Esophagus squamous epithelium (tissue), 5 donors: ENCODE measurements at places on chromosomes 16 and 17.

DNA sequence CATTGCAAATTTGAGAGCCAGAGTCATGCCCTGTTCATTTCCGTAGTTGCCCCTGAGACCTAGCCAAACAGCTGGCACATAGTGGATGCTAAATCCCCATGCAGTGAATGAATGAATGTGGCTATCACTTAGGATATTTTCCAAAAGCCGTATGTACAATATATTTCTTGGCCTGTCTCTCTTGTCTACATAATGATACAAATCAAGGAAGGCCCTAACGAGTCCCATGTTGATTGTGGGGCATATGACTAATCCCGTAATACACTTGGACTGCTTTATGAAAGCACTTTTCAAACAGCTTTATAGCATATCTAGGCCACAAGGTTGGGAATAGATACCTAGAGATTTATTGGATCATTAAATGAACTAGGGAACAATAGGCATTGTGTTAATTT, 478.0 kb downstream of the SLC39A11 start:
- no peak for DNase-seq

- DNase-seq, result no peak
Observed at GRCh38 chr17:79627184-79627765, 16.4 kb upstream of the RBFOX3 start.

DNA sequence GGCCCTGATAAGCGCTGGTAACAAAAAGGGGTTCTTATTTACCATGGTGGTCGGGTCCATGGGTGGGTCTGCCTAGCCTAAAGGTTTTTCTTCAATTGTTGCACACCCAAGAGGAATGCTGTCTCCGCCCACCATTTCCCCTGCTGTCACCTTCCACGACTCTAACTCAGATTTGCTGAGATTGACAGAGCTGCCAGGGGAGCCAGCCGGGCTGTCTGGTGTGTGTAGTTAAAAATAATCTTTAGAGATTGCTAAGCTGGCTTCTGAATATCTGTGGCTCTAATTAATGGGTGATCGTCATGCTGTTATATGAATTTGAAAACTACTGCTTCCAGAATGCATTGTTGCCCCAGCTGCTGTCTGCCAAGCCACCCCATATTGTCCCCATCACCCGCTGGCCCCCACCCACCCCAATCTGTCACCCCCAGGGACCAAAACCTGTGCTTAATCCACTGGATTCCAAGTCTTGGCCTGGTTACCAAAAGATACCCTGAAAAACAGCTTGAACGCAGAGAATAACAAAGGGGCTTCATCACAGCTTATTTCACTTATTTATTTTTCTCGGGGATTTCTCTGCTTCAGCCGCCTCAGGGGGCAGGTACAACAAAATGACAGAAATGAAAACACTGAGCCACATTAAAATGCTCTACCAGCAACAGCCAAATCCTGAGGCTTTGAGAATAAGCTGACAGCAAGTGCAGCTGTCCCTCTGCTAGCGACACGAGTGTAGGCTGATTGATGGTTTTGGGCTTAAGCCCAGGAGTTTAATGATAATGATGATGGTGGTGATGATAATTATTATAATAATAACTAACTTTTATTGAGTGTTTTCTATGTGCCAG, 46.1 kb upstream of the NLK start:
- DNase-seq, result no peak

GRCh38 chr17:35297666-35298065, 54.8 kb downstream of the SLFN5 start:
- DNase-seq, result no peak

DNA sequence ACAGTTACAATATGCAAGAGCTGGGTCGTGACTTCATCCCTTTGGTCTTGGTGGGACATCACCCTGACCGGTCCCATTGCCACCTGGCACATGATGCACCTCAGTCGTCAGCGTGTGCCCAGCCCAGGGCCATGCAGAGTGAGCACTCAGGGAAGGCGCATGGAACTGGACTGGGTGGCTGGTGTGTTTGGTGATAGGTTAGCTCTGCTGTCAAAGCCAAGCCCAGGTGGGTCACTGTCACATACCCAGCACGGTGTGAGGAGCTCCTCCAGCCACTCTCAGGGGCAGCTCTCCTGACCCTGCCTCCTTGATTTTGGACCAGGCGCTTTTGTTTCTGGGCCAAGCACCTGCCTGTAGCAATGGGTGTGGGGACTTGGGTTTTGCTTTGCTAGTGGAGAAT, 180.9 kb downstream of the RAB11FIP4 start:
- no peak for DNase-seq

DNA sequence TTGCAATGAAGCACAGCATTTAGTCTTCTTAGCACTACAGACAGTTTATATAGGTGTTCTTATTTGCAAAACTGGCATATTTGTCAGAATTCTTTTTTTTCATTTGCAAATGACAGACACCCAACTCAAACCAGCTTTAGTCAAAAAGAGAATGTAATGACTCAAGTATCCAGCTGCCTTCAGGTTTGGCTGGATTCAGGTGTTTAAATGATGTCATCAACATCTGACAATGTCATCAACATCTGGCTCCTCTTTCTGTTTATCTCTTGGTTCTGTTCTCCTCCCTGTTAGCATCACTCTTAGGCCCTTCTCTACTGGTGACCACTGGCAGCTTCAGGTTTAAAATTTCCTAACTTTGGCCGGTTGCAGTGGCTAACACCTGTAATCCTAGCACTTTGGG, 18.9 kb downstream of the TMC5 start:
- DNase-seq, result no peak

- DNase-seq, result no peak
Observed at GRCh38 chr16:85369741-85370528, 243.2 kb upstream of the GSE1 start.

DNA sequence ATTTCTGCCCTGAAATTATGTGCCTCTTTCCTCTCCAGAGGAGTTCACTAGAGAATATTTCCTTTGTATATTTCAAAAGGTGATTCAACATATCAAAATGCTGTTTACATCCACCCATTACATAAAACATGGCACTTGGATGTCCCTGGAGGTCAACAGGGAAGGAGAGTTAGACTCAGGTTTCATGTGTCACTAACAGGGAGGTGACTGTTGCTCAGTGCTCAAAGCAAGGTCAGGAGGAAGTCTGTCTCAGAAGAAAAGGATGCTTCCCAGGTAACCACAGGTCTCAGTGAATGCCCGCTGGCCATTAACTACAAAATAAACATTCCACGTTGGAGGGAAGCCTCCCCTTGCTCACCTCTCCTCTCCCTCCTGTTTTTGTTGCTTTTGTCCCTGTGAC, 198.6 kb downstream of the AXIN2 start:
- no peak for DNase-seq

- DNase-seq, result no peak
Observed at GRCh38 chr17:42562388-42563142, 617 bp downstream of the COASY start.

DNA sequence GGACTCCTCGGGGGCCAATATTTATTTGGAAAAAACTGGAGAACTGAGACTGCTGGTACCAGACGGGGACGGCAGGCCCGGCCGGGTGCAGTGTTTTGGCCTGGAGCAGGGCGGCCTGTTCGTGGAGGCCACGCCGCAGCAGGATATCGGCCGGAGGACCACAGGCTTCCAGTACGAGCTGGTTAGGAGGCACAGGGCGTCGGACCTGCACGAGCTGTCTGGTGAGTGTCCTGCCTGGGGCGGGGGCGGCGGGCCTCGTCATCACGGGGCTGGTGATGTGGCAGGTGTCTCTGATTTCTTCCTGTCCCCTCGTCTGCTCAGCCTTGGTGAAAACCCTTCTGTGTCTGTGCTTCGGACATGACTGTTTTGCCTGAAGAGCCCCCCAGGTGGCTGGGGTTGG, 5.7 kb downstream of the METRNL start:
- DNase-seq, result no peak

GRCh38 chr16:67277999-67278772, 1.1 kb upstream of the PLEKHG4 start:
- DNase-seq, result no peak

DNA sequence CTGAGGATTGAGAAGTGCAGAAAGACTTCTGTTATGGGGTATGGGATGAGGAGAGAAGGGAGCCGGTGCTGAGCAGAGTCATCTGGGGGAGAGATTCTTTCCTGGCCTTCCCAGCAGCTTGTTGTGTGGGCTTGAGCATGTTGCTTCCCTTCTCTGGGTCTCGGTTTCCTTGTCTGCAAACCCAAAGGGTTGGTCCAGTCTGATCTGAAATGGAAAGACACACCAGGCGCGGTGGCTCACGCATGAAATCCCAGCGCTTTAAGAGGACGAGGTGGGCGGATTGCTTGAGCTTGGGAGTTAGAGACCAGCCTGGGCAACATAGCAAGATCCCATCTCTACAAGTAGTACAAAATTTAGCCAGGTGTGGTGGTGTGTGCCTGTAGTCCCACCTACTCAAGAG, 6.0 kb downstream of the SOCS3 start:
- no peak for DNase-seq

DNA sequence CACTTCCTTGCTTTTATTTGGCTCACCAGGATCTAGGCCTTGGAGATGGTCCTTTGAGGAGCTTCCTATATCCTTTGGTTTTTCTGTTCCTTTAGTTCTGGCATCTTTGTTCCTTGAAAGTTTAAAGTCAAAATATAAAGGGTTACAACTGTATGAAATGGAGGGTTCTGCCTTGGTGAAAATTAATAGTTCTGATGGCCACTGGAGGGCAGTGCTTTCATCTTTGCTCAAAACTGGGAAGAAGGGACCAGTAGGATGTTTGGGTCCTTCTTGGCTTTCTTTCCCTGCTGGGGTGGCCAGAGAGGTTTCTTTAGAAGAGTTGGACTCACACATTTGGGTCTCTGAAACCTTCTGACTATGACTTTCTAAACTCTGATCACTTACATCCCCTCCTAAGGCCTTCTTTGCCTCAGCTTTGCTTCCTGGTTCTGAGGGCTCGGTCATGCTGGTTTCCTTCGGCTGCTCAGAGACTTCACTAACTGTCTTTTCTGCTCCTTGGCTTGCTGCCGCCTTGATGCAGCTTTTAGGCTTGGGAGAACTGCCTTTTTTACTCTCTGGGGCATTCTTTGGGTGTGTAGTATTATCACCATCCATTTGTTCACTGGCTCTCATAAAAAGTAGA, 10.9 kb upstream of the ITGA2B start:
- DNase-seq, result no peak

- no peak for DNase-seq
Observed at GRCh38 chr17:2083613-2084035, 28.7 kb downstream of the HIC1 start.

DNA sequence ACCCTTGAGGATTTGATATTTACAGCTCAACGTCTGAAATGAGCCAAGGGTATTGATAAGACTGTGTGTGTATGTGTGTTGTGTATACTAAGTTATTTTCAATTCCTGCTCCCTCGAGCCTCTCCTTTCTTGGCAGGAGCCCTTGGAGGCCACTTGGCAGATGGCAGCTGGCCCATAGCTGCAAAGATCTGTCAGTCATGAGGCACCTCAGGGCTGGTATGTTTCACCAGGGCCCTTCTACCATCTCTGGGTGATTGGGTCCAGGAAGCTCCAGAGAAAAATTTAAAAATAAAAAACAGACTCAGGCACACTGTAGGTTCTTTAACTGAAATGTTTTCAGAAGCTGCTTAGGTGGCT, 355.7 kb downstream of the HAPSTR1 start:
- DNase-seq, result no peak

- DNase-seq, result no peak
Observed at GRCh38 chr17:64460955-64461354, 12.0 kb downstream of the MILR1 start.

DNA sequence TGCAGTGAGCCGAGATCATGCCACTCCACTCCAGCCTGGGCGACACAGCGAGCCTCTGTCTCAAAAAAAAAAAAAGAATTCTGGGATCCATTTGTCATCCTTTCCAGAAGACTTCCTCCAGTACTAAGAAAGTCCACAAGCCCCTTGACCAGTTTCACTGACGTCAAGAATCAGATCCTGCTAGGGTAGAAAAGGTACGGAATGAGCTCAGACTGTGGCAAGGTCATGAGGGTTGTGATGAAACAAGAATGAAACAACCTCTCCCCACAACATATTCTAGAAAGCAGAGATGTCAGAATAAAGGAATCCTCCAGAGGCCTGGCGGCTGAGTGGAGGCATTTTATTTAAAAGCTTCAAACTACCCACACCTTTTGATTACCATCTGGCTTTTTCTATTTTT, 29.9 kb downstream of the TRAF4 start:
- no peak for DNase-seq

DNA sequence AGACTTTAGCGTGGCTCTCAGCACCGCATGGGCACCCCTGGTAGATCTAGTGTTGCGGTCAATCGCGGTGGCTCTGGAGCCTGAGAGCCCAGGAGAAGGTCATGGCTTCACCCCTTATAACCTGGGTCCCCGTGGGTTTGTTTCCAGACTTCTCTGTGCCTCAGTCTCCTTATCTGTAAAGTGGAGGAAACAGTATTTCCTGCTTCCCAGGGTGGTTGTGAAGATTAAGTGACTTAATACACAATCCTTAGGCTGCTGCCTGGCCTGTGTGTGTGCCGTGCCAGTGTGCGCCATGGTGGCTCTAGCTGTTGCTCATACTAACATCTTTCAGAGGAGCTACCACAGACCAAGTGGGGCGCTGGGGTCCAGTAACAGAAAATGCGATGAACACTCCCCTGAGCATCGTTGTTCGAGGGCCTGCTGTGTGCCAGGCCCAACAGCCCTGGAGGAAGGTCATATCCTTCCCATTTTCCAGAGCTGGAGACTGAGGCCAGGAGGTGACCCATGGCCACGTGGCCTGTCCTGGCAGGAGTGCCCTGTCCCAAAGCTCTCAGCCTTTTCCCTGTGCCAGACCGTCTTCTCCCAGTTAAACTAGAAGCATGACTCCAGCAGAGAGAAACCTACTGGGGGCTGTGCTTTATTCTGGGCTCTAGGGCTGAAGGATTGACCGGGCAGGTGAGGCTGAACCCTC, 70.1 kb downstream of the CMIP start:
- no peak for DNase-seq

DNA sequence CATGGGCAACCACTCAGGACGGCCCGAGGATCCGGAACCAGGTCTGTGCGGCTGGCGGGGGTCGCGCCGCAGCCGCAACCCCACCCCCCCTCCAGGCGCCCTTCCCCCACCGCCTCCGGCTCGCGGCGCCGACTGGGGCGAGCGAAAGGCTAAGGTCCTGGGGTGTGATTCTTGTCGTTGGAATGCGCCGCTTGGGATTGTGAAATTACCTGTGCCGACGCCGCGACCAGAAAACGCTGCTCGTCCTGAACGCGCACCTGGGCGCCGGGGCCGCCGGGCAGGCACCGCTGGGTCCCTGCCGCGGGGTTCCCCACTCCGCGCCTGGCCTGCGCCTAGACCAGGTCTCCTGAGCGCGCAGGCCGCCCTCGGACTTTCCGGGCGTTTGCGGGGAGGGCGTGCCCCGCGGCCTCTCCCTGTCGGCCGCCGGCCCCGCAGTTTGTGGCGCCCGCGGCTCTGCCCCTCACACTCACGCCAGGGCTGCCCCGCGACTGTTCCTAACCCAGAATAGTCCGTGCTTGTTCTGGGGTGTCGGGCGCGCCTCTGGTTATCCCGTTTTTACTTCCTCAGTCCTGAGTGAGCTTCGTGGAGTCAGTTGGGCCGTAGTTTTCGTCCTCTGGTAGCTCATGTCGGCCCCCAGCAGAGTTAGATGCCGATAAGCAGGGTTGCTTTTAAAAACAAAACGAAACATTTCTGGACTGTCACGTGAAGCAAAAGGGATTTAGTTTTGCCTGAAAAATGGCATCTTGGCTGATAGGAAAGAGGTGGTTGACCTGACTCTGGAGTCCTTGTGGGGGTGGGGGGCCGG, 147.2 kb downstream of the SPECC1 start:
- no peak for DNase-seq
